ENCODE measurements at places on chromosomes 7 and 10.

DNA sequence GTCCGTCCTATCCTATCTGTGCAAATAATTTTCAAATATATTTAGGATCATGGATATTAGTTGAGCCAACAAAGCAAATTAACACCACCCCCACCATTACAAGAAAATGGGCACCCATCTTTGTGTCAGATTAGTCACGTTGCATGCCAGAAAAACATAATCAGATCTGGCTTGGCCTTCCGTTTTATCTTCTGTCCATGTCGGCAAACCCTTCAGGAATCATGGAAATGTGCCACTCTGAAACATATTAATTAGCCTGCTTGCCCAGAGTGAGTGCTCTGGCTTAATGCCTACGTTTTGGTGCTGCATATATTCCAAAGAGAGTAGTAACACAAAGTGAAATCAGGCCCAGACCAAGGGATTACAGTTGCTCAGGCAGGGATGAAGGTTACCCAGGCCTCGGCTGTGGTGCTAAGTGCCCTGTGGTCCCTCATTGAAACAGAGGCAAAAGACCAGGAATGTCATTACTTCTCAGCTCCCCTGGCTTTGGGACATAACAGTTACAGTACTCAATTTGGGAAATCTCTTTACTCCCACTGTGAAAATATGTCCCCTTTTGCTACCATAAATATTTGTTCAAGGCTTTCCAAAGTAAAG lies 154.0 kb upstream of the LSM8 start:
- DNase-seq, result no peak

- no peak for DNase-seq
Observed at GRCh38 chr7:133932591-133932990, 194.5 kb upstream of the LRGUK start.

DNA sequence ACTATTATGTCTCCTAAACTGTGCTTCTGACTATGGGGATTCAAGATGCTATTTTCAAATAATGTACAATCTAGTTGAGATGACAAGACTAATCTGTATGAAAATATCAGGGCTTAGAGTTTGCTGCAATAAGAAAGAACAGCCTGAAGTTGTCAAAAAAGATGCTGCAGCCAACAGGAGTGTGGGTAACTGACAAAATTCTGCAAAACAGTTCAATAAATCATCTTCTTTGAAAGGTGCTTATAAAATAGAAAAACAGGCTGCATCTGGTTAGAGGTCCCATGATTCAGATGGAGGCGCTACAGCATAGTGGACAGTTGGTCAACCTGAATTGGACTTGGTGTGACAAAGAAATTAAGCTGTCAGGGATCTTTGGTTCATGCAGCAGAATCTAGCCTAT lies 511.0 kb downstream of the XPNPEP1 start:
- no peak for DNase-seq

DNA sequence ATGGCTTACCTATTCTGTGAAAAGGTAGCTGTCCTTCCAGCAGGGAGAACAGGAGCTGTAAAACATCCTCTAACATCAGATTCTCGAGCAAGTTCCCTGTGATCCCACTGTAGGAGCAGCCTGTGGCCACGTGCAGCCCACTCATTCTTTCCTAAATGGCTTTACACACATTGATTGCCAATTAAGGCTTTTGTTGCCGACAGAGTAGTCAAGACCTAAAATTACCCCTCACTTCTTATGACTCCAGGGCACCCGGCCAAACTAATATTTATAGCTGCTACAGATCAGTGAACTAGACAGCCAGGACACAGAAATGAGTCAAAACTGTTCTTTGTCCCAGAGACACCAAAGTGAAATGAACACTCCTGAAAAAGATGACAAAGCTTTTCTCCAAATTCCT lies 832.1 kb downstream of the SORCS3 start:
- no peak for DNase-seq

DNA sequence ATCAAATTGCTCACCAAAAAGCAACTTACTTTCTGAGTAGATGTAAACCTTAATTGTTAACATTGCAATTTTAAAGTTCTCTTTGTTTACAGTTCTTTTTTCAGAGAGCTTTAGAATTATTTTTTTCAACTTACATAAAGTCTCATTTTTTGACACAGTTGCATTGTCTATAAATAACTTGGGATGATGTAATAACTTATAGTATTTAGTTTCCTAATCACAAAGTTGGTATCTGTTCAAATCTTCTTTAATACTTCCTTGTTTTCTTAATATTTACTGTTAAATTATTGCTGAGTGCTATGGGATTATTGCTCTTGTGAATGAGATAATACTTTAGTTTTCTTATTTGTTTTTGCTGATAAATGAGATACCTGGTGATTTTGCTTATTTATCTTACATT lies 18.9 kb upstream of the SUV39H2 start:
- no peak for DNase-seq

DNA sequence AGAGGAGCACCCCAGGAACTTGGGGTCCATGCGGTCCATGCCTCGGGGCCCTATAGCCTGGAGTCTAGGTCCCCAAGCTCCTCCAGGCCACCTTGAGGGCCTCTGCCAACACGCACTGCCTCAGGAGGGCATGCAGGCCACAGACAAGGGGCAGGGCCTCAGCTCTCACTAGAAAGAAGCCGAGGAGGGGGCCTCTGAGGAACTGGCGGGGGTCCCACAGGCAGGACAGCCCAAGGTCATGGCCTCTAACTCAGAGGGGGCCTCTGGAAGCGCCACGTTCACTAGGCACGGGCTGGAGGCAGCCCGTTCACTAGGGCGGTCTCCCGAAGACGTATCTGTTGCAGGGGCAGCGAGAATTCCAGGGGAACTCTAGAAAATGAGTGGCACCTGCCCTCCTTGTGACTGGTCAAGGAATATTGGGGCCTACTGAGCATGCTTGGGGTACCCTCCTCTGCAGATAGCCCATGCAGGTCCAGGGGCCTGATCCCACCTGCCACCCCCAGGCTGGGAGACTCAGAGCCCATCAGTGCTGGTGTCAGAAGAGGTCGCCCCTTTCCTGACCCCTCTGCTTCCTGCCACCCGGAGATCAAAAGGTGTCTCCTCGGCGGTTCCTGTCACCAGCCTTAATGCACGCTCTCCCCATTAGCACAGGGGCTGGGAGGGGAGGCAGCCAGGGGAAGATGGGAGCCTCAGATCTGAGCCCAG lies 86.7 kb upstream of the RET start:
- DNase-seq, result no peak
